Muscle of leg (tissue), 16 donors: ENCODE measurements at places on chromosomes 5 and 9.

DNA sequence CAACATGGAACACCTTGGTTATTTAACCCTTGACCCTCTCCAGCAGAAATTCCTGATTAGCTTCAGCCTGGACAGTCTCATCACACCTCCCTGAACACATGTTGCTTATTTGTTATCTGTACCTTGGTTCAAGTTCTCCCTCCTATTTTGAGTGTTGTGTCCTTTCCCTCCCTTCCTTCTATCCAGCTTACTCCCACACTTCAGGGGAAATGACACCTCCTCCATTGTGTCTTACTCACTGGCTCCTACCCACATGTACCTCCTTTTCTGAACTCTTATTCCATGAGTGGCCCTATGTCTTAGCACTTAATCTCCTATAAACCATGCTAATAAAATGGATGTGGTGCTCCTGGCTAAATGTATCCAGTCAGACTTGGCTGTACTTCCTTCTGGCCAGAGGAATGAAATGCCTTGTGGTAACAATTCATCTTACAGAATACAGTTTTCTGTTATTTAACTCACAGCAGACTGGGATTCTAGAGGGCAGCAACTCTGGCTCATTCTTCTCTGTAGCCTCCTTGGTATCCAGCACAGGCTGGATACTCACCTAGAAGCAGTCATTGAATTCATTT is 11.2 kb downstream of the LIX1 start:
- H3K4me3 ChIP-seq = no peak overlapping the region
- H3K36me3 ChIP-seq = no peaks in the 10 kb centered on the region
- no peak overlapping the region for H3K27ac ChIP-seq
- no peak for DNase-seq
- H3K4me1 ChIP-seq = peaks cover 7% of the 10 kb centered on the region
- H3K27me3 ChIP-seq = no peaks in the 10 kb centered on the region

DNA sequence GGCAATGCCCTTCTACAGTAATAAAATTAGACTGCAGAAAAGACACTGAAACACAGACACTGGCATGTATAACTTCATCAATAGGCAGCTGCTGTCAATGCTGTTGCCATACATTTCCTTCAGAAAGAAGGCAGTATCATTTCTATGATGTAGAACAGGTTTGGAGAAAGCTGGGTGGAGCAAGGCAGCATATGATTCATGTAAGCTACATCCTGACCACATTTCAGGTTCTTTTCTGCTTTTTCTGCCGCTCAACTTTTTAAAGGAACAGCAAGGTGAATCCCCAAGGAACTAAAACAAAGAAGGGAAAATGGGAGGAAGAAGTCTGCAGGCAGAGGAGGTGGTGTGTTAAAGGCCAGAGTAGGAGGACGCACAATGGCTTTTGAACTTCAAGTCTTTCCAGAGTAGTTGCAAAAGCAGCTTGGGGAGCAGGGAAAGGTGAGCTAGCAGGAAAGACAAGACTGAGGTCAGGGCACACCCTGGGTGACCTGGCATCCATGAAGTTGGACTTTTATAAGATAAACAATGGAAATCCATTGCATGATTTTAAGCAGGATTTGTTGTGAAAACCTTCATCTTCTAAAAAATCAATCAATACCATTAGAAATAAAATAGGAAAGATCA is 142.1 kb downstream of the MED10 start:
- no peaks in the 10 kb centered on the region for H3K36me3 ChIP-seq
- no peak for DNase-seq
- H3K27ac ChIP-seq = no peak overlapping the region
- H3K27me3 ChIP-seq = no peaks in the 10 kb centered on the region

DNA sequence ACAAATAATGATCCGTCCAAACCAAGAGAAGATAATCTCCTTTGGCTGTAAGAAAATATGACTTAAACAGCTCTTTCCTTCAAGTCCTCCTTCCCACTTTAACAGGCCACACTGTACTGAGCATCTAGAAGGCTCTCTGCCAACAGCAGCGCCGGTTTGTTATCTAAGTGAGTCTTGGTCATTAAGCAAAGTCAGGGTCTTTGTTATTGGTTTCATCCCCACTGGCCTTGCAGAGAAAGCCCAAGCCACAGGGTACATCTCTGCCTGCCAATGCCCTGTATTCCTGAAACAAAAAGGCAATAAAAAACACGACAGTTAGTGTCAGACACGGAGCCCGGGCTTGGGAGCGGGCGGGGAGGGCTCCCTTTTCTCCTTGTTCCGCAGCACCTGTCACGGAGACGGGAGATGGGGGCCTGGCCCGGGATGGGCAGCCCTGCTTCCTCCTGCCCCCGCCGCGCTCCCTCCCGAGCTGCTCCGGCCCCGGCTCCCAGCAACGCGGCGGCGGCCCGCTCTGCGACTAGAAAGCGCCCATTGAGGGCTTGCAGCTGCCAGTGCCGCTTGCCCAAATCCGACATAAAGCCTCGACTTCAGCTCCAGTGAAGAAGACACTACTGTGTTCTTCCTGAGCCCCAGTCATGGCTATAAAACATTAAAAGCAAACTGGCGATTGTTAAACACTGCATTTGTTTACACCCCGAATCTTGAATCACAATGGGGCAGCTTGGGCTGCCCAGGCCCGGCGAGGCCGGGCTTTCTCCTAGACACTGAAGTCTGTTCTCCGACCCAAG is 28.1 kb upstream of the PIK3R1 start:
- DNase-seq = peak; percentile 61
- H3K27me3 ChIP-seq = no peaks in the 10 kb centered on the region
- no peaks in the 10 kb centered on the region for H3K36me3 ChIP-seq
- peak overlapping the region; percentile 42 for H3K27ac ChIP-seq
- H3K4me3 ChIP-seq = peak overlapping the region; percentile 19
- peaks cover 6% of the 10 kb centered on the region for H3K4me1 ChIP-seq

DNA sequence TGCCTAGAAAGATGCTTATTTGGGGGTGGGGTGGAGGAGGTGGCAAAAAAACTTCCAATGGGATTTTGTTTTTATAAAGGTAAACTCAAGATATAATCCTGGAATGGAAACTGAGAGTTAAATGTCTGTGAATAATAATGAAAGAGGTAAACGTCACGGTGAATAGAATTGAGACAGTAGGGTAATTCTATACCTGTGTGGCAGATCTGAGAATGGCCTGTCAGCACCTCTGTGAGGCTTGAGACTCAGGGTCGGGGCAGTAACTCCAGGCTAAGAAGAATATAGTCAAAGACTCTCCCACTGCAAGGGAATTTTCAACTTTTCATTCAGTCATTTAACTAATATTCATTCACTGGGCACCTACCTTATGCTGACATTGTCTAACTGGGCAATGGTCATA is 581.2 kb upstream of the ZNF608 start:
- no peak overlapping the region for H3K27ac ChIP-seq
- no peaks in the 10 kb centered on the region for H3K36me3 ChIP-seq
- H3K4me3 ChIP-seq = no peak overlapping the region

DNA sequence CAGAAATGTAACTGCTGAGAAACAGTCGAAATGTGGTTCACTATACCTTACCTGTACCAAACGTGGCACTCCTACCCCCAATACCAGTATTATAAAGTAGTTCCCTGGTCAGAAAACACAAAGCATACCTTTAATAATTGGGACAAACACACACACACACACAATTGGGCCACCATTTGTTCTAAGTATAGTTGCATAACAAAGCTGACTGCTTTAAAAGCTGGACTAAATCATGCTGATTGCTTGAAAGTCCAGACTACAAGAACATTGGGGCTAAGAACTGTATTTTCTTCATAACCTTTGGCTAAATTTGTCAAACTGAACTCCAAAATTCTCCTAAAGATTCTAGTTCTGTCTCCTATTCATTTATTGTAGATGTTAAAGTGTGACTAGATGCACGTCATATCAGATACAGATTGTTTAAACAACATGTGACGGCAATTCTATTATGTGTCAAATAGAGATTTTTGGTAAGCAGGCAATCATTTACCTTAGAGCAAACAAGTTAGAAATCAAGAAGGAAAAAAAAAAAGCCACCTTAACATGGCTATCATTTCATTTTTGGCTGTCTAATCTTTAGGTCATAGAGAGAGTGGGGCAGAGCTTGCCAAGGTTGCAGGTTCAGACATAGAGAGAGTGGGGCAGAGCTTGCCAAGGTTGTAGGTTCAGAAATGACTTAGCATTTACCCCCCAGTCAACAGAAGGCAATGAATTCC is 265.1 kb downstream of the ARL15 start:
- peak; percentile 9 for DNase-seq
- no peak overlapping the region for H3K27ac ChIP-seq
- no peaks in the 10 kb centered on the region for H3K36me3 ChIP-seq
- H3K4me1 ChIP-seq = no peaks in the 10 kb centered on the region
- no peak overlapping the region for H3K4me3 ChIP-seq

- peak; percentile 85 for DNase-seq
- H3K27me3 ChIP-seq = peaks cover 12% of the 10 kb centered on the region
- peaks cover 9% of the 10 kb centered on the region for H3K4me1 ChIP-seq
- peak within 1 kb of the TSS; percentile 63 for H3K4me3 ChIP-seq
- no peak within 1 kb of the TSS for H3K27ac ChIP-seq
- H3K36me3 ChIP-seq = no peaks in the 10 kb centered on the region
Observed at GRCh38 chr9:69173891-69174615, at the start of gene TJP2. TJP2 (plus strand) TSS chr9:69174277; CDS start chr9:69174373, 96 bp downstream.

- H3K36me3 ChIP-seq = no peaks in the 10 kb centered on the region
- H3K27me3 ChIP-seq = no peaks in the 10 kb centered on the region
- no peak overlapping the region for H3K27ac ChIP-seq
- no peaks in the 10 kb centered on the region for H3K4me1 ChIP-seq
Observed at GRCh38 chr5:75286211-75286773, 49.6 kb upstream of the ANKRD31 start.

- peak overlapping the region; percentile 87 for H3K27ac ChIP-seq
- peak overlapping the region; percentile 77 for H3K4me3 ChIP-seq
- H3K36me3 ChIP-seq = no peaks in the 10 kb centered on the region
- peak; percentile 84 for DNase-seq
Observed at GRCh38 chr9:13278368-13279246, 885 bp downstream of the MPDZ start.

- no peaks in the 10 kb centered on the region for H3K36me3 ChIP-seq
- peaks cover 4% of the 10 kb centered on the region for H3K4me1 ChIP-seq
- H3K4me3 ChIP-seq = no peak overlapping the region
- peak; percentile 18 for DNase-seq
- no peak overlapping the region for H3K27ac ChIP-seq
Observed at GRCh38 chr9:76399856-76400255, 5.6 kb upstream of the RFK start.

DNA sequence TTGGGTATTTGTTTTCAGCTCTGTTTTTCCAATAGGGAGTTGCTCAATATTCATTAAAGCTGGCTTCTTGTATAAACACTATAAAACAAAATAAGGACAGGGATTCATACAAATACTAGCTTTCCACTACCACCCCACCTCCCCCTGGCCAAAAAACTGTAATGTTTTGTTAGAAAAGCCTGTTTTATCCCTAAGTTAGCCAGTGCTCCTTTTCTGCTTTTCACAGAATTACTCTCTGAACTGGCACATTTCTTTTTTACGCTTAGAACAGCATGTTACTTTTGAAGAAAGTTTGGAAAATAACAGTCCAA is 147.4 kb upstream of the DMRT1 start:
- peak; percentile 60 for DNase-seq
- H3K27me3 ChIP-seq = no peaks in the 10 kb centered on the region
- peak overlapping the region; percentile 91 for H3K27ac ChIP-seq
- peaks cover 42% of the 10 kb centered on the region for H3K4me1 ChIP-seq
- no peaks in the 10 kb centered on the region for H3K36me3 ChIP-seq

DNA sequence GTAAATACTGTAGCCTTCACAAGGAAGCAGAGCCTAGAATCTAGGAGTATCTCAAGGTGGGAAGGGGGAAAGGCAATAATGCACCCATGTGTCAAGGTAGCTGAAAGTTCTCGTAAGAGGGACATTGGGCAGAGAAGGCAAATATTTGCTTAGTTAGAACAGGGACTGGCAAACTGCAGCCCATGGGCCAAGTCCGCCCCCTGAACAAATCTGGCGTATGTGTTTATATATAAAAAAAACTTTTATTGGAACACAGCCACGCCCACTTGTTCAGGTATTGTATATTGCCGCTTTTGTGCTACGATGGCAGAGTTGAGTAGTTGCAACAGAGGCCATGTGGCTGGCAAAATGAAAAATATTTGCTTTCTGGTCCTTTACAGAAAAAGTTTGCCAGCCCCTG is 16.1 kb downstream of the KCNN2 start:
- DNase-seq = no peak
- H3K36me3 ChIP-seq = no peaks in the 10 kb centered on the region
- no peak overlapping the region for H3K4me3 ChIP-seq
- no peaks in the 10 kb centered on the region for H3K27me3 ChIP-seq
- no peak overlapping the region for H3K27ac ChIP-seq
- peaks cover 2% of the 10 kb centered on the region for H3K4me1 ChIP-seq

DNA sequence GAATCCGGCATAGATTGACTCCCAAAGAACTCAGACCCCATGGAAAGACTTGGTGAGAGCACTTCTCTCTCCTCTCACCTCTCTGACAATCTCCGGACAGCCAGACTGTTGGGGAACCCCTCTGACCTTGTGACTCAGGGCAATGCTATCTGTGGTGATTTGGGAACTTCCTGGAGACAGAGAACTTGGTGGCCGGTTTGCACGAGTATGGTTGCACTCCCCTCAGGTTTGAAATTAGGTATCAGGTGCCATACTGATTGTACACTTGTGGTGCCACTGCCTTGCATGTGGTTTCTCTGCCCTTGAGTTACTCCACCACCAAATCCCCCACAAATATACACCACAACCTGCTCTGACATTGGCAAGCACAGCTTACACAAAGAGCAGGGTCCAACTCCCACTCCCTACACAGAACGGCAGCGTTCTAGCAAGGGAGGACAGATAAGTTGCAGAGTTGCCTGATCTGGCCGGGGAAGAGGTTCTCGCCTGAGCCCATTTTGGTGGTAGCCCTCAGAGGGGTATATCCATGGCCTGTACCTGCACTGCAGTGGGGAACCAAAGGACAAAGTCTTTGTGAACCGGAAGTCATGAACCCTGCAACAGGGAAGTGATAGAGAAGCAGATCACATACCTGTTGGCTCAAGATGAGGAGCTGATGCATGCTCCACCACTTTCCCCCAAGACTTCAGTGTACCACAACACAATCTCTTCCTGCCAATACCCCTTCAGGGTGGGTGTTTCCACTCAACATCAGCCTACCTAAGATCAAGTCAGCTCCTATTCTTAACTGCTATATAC is 255.1 kb downstream of the MCTP1 start:
- DNase-seq = no peak
- no peaks in the 10 kb centered on the region for H3K36me3 ChIP-seq
- H3K27me3 ChIP-seq = no peaks in the 10 kb centered on the region
- H3K27ac ChIP-seq = no peak overlapping the region
- no peak overlapping the region for H3K4me3 ChIP-seq

DNA sequence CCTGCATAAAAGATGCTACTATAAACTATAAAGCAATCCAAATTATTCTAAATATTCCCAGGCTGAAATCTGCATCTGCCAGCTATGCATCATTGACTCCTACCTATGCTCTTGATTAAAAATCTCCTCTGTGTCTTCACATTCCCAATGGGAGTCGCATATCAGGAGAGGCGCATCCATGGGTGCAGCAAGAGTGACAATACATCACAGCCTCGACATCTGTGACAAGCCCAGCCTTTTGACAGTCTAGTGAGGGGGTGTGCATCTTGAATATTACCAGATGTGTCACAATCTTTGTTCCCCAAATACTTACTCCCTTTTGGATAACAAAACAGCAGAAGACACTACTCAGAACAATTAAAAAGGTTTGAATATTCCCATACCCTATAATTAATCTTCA is 171.8 kb downstream of the PDE4D start:
- H3K4me3 ChIP-seq = no peak overlapping the region
- no peak overlapping the region for H3K27ac ChIP-seq
- H3K27me3 ChIP-seq = no peaks in the 10 kb centered on the region
- no peak for DNase-seq
- H3K36me3 ChIP-seq = no peaks in the 10 kb centered on the region
